ENCODE measurements at places on chromosomes 5 and 9.
A peak's percentile ranks its signal among the peaks of the same experiment; 100 is the strongest.

GRCh38 chr9:16627967-16628366 lies 242.5 kb downstream of the BNC2 start:
- no peak for DNase-seq

GRCh38 chr9:123111427-123112014 lies 78.1 kb downstream of the GPR21 start:
- no peak for DNase-seq

DNA sequence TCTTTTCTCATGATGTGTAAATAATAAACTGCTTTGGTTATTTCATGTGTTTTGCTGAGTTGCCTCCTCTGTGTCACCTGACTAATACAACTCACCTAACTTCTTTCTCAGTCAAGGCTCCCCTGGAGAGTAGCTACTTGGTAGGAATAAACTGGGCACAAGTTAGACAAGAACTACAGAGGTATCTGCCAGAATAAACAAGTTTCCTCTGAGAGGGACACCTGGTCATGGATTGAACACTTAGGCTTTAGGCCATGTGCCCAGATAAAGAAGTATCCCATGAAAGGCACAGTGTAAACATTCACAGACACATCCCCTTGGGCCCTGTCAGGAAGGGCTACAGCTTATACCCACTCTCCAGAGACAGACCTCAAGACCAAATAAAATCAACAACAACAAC lies 532.5 kb downstream of the KIF4B start:
- no peak for DNase-seq

- no peak for DNase-seq
Observed at GRCh38 chr5:50726475-50727148, 60.2 kb downstream of the PARP8 start.

DNA sequence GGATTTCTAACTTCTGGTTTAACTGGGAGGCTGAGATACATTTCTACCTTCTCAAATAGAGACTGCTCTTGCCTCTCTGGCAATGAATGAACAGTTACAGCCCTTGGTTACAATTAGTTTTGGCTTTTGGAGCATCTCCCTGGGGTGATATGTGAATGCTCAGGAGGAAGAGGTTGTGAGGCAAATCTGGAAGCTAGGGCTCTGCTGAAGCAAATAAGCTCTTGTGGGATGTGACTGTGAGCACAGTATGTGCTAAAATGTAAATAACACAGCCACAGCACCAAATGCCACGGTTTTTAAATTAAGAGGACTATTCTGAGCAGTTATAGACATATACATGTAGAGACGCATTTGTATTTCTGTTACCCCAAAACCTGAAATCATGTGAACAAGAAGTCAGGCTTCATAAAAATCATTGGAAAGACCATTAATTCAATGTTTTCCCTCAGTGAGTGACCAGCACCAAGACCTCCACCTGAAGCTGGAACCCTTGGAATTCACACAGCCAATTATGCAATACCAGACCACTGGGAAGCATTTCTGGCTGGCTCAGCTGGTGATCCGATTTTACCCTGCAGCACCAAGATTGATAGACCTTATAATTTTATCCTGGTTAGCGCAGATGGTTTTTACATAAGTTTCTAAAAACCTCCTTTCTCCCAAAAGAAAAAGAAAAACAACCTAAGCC lies 3.0 kb upstream of the SLC44A1 start:
- DNase-seq = no peak

DNA sequence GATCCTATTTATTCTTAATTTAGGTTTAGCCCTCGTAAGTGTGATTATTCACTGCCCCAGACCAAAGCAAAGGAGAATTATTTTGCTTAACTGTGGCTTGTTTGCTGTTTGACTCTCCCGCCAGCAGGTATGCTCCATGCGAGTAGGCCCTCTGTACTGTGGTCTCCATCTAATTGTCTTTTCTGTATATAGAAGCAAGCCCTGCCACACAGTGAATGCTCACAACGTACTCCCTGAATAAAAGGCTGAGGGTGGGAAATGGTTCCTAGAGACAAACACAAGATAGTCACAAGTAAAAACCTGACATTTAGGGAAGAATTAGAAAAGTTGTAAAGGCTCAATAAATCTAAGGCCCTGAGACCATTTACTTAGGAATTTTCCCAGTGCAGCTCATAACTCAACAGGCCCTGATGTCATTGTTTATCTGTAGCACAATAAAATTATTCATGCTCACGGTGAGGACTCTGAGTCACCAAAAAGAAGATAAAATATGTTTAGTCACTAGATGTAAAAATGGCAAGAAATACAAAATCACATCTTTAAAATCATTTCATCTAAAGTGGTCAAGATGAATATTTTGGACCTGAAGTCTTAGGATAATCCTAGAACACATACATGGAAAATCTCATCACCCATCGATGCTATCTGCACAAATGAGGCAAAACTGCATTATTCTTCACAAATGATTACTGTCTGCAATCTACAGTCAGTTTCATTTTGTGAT lies 473.2 kb downstream of the ENC1 start:
- DNase-seq = no peak

DNA sequence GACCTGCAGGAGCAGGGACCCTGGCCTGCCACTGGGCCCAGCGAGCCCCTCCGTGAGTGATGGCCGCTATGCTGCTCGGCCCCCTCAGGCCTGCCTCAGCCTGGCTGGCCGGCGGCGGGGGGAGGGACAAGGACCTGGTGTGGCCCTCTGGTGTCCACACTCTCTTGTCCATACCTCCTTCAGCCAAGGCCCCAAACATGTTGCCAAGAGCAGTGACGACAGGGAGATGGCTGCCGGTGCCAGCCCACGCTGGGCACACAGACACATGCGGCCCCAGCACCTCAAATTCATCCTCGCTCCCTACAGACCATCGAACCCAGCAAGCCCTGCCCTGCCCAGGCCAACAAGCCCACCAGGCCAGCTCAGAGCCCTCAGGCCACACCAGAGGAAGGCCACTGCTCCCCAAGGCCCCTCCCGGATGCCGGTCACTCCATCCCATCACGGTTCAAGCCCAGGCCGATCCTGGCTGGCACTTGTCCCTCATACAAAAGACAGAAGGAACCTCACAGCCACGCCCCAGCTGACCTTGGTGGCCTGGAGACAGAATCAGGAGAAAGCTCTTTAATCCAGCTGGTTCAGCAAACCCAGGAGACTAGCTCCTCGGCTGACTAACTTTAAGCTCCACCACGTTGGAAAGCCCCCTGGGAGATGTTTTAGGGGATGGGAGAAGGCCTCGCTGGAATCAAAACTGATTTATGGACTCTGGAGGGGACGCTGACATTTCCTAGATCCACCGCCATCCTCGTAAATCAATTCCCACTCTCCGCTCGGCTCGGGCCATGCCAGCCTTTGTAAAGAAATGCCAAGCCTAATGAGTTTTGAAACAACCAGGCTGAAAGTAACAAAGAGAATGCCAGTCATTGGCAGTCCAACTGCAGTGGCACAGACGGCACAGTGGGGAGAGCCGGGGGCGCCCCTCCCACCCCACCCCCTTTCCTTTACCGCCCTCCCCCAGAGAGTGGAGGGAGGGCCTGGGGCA lies 84.9 kb downstream of the VAV2 start:
- peak; percentile 92 for DNase-seq

DNA sequence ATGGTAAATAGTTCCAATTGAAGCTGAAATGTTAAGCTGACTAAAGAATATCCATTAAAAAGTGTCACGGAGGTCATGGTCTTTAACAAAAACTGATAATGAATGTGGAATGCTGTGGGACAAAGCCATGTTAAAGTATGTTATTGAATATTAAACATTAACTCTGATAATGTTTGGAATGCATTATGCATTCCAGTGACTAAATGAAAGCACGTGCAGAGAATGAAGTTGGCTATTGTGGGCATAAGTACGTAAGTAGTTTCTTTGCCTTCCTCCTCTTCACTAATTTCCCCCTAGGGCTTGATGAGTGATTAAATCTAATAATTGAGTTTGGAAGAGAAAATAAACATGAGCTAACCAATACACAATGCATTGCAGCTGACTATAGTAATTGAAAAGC lies 640.4 kb upstream of the CDH10 start:
- DNase-seq = no peak

- DNase-seq = no peak
Observed at GRCh38 chr5:111117136-111117535, 25.0 kb downstream of the WDR36 start.

Measured in brain (organoid and tissue), 16 donors.